Muscle of back (tissue), 13 donors: ENCODE measurements at places on chromosomes 5 and 9.

GRCh38 chr5:172429201-172429940, 25.0 kb downstream of the SH3PXD2B start:
- DNase-seq: no peak

- no peak for DNase-seq
Observed at GRCh38 chr5:172585114-172585513, 55.9 kb upstream of the NEURL1B start.

GRCh38 chr9:28073270-28073669, 500.0 kb upstream of the C9orf72 start:
- peak; percentile 33 for DNase-seq

DNA sequence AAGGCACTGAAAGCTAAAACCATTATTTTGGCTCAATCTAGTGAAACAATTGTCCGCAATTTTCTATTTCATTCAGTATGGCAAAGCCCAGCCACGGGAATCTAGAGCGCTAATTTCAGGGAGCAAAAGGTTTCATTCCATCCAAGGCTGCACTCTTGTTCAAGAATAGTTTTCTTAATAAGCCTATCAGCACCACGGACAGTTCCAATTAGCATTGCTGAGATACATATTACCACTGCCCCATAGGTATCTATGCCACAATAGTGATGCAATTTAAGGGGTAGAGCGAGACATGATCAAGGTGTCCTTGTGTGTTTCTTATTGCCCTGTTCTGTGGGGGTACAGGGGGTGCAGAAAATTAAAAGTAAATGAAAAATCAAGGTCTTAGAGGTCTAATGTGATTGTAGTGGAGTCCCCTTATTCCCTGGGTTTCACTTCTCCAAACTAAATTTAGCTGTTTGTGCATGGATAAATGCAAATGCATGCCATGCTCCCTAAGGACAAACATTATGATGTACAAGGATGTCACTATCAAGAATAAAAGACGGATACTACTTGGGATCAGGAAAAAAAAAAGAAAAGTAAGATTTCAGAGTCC, 45.5 kb downstream of the SPOCK1 start:
- DNase-seq: peak; percentile 63

- DNase-seq: peak; percentile 31
Observed at GRCh38 chr9:124661271-124661670, 109.8 kb downstream of the NR6A1 start.

DNA sequence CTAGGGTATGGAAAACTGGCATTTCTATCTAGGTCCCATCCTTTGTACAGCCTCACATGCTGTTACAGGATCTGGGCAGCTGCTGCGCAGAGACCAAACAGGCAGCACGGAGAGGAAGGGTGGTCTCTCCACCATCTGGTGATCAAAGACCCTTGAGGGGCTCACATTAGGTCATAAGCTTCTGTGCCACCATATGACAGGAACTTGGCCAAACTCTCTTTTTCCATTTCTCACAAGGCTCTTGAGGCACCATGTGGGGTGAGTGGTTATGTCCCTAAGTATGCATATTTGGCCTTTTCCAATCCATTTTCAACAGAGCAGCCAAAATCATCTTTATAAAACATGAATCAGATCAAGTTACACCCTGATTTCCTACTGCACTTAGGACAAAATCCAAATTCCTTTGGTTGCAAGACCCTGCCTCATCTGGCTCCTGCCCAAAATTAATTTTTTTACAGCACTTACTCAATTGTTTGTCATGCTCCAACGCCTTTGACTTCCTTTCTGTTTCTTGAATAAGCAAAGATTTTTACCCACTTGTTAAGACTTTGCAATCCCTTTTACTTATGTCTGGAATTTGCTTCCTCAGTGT, 730.0 kb downstream of the MAT2B start:
- DNase-seq: peak; percentile 60

DNA sequence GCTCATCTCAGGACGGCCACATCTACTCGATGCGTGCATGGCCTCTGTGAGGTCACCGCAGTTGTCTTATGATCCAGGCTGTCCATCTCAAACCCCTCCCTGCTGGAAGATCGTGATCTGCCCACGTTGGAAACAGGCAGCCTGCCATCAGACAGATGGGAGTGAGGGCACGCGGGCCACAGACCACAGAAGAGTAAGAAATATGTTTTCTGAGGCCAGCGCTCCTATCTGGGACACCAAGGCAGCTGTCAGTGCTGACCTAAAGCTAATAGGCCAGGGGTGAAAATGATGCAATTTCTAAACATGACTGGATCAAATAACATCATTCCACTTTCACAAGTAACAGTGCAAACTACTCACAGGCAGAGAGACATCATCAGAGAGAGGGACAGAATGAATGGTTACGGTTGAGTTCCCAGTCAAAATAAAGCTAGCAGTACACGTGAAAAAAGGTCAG, 57.1 kb upstream of the CER1 start:
- peak; percentile 84 for DNase-seq

GRCh38 chr5:8908055-8908683, 637.7 kb downstream of the SEMA5A start:
- no peak for DNase-seq

DNA sequence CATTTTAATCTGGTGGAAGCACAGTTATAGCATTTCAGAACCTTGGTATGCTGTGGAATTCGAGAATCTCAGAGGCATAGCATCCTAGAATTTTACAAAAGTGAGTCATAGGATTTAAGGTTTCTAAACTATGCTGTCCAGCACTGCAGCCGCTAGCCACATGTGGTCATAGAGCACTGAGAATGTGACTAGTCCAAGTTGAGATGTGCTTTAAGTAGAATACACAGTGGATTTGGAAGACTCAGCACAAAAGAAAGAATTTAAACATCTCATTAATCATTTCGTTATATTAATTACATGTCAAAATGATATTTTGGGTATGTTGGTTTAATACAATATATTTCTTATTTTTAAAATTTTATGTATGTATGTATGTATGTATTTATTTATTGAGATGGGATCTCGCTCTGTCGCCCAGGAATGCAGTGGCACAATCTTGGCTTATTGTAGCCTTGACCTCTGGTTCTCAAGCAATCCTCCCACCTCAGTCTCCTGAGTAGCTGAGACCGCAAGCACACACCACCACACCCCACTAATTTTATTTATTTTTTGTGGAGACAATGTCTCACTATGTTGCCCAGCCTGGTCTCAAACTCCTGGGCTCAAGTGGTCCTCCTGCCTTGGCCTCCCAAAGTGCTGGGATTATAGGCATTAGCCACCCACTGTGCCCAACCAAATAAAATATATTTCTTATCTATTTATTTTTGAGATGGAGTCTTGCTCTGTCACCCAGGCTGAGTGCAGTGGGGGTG, 20.4 kb upstream of the RPS14 start:
- DNase-seq: peak; percentile 94

- no peak for DNase-seq
Observed at GRCh38 chr5:40333459-40334241, 346.1 kb upstream of the PTGER4 start.

DNA sequence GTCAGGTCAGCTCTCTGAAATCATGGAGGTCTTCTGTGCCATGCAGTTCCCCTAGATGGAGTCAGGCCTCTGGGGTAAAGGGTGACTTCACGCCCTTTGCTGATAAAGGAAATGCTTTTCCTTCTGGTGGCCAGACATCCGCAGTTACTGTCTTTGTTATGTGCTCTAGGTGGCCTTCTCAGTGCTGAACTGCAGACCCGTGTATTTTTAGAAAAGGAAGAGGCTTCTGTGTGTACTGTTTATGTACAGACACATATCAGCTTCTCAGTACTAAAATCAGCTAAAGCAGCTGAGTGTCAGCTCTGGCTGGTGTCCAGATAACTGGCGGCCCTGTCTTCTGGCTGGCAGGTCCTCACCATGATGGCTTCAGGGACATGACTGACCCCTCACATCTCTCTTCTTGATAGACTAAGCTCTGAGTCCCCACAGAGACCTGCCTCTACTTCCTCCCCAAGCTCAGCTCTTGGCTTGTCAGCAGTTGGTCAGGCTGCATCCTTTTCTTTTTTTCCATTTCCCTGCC, 75.3 kb downstream of the ARHGAP26 start:
- DNase-seq: no peak

GRCh38 chr5:86532429-86532828, 85.3 kb upstream of the COX7C start:
- no peak for DNase-seq

DNA sequence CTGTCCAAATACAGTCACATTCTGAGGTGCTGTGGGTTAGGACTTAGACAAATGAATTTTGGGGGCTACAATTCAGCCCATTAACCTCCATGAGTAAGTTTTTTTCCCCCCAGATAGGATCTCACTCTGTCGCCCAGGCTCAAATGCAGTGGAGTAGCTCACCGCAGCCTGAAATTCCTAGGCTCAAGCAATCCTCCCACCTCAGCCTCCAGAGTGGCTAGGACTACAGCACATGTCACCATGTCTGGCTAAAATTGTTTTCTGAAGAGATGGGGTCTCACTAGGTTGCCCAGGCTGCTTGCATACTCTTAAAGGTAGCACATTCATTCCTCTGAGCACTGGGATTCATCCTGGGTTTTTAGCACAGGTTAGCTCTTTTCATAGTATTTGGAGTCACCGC, 22.2 kb downstream of the PPP2CA start:
- no peak for DNase-seq

- no peak for DNase-seq
Observed at GRCh38 chr5:76299592-76299991, 103.5 kb upstream of the IQGAP2 start.

GRCh38 chr9:112032009-112032408, 135.4 kb downstream of the UGCG start:
- DNase-seq: no peak

DNA sequence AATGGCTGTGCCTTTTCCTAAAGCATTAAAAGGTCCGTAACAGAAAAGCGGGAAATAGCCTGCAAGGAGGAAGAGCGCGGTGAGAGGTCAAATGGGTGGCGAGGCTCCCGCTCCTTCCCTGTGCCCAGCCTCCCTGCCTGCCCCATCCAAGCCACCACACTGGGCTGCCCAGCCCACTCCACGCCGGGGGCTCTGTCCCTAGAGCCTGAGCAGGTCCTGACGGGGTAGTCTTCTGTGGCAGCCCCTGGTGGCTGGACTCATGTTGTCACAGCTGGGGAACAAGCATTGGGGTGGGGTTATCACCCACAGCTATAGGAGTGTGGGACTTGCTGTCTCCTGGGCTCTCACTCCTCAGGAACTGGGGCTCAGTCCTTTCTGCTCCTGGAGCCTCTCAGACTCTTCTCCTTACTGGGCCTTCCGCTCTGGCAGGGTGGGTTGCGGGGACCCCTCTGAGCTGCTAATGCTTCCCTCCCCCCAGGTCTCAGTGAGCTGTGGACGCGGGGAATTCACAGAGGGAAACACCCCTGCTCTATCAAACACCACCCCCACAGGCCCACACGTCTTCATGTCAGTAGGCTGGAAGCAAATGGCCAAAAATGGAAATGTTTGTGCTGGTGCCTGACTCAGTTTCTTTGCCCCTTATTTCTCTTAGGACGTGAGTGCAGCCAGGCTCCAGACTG, 152.4 kb upstream of the PHYKPL start:
- no peak for DNase-seq

- no peak for DNase-seq
Observed at GRCh38 chr5:159456722-159457465, 126.6 kb upstream of the IL12B start.

GRCh38 chr5:74183041-74183440, 457.5 kb downstream of the ENC1 start:
- DNase-seq: no peak

- no peak for DNase-seq
Observed at GRCh38 chr5:57524348-57525060, 41.9 kb upstream of the ACTBL2 start.

DNA sequence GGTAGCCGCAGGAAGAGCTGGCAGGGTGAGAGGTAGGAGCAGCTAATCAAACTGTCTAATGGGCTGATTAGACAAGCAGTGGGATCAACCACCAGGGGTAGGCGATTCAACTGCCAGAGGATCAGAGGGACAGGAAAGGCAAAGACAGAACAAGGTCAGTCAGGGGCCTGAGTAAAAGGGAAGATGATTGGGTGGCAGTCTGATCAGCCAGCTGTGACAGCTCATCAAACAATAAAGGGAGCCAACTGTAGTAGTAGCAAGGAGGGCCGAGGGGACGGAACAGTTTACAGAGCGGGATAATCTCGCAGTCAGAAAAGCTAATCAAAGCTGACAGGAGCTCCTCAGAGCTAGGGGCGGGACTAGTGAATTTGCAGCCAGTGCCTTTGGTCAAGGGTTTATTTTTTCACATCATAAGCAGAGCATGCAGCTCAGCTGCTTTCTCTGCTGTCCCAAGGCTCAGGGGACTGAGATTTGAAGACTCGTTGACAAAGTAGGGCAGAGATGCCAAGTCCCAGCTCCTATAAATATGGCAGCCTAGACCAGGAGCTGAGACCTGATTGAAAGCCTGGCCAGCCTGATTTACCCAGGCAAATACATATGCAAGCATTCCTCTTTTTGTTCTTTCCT, 418.2 kb downstream of the GABRG2 start:
- DNase-seq: peak; percentile 7
